ENCODE measurements at places on chromosomes 5 and 9.

DNA sequence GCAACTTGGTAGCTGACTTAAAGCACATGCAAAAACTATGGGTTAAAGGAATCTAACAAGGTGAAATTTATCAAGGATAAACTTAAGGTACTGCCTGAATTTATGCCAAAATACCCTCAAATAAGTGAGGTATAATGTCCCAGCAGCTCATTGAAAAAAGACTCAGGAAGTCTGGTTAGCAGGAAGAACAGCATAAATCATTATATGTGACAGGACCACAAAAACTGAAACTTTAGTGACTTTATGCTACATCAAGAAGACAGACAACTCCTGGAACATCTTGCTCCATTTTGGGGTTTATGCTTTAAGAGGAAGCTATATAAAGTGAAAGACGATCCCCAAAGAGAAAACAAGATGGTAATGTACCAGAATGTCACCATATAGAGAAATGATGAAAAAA is 282.4 kb upstream of the ZNF462 start:
- DNase-seq = no peak

- DNase-seq = no peak
These were observed 409.7 kb upstream of the PIK3R1 start for GRCh38 chr5:67805666-67806348.

DNA sequence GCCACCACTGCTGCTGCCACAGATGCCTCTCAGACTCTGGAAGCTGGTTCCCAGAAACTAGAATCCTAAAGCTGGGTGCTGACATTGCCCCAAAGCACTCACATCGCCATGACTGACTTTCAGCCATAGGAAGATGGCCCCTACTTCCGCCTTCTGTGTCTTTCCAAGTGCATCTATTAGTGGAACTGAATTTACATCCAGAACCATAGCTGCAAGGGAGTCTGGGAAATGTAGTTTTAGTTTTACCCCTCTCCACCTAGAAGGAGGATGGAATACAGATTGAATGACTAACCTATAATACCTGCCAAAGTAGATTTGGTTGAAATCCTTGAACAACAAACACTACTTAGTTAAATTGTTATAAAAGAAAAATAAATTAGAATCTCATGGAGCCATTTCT is 118.8 kb downstream of the RASGRF2 start:
- DNase-seq = no peak

DNA sequence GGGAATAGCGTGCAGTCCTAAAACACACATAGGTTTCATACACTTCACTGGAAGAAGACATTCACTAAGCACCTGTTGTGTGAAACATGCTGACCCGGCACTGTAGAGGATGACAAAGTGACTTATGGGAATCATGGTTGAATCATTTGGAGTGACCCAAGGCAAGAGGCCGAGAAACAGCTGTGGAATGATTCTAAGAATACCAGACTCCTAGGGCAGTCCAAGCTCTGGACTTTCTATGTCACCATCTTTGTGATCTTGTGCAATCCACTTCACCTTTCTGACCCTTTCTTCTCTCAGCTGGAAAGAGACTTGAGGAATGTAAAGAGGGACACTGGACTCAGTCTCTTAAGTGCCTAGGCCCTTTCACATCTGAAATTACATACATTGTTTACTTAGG is 13.1 kb downstream of the MSANTD3 start:
- no peak for DNase-seq

DNA sequence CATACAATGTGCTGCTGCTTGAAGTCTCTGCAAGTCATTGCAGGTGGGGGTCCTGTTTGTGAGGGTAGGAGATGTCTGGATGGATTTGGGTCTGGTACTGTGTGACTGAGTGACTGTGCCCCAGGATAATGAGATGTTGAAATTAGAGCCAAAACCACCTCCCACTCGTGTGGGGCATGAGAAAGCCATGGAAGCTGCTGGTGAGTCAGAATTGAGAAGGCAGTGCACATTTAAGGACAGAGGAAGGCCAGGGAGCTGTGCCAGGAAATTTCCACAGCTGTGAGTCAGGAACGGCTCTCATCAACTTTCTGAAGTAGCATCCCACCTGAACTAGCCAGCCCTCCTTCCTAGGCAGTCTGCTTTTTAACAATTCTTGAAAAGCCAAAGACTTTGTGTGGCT is 229.8 kb downstream of the DRD1 start:
- no peak for DNase-seq

DNA sequence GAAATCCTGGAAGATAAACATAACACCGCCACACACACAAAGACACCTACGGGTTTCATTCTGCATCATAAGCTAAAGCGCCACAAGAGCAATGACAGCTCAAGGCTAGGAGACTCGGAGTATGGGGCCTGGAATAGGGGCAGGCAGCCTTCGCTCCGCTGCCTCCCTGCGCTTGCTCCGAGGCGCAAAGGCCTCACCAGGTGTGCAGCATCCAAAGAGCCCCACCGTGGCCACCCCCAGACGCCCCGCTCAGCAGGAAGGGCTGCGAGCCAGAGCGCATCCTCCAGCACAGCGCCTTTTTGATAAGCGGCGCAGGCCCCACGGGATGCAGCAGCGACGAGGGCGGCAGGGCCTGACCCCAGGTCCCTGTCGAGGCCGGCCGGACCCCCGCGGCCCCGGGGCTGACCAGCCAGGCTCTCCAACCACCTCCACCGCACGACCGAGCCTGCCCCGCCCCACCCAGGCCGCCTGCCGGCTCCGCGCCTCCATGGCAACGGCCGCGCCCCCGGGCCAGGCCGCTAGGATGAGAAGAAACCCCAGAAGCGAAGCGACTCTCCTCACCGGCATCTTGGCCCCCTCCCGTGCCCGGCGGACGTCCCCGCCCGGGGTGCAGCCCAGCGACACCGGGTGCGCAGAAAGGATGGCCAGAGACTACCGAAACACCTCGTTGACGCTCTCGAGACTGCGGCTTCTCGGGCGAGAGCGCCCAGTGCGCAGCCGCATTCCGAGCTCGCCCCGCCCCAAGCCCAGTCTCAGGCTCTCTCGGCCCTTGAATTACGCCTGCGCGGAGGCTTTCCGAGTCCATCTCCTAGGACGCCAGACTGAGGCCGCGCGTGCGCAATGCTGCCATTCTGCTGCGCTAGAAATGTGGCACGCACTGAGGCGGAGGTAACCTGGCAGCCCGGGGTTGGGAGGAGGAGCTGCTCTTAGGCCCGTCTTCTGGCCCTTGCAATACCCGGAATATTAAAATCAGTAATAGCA is at the start of gene KIF3A:
KIF3A (minus strand) TSS at position 694 of the 981 bp plus-strand sequence; CDS start at position 567, 127 bp downstream.
- DNase-seq = peak; percentile 97

DNA sequence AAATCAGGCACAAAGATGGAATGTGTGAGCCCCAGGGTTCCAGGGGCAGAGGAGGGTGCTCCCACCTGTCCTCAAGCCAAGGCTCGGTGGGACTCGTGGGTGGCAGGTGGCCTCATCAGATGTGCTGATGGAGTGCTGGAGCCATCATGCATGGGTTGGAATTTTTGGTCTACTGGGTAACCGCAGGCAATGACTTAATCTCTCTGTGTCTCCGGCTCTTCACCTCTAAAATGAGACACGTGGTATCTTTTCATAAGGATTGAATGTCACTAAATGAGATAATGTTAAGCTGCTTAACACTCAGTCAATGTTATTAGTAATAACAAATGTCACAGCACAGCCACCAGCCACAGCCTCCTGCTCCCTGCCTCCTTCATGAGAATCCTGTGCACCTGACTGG is 245.5 kb downstream of the HSPA4 start:
- no peak for DNase-seq

DNA sequence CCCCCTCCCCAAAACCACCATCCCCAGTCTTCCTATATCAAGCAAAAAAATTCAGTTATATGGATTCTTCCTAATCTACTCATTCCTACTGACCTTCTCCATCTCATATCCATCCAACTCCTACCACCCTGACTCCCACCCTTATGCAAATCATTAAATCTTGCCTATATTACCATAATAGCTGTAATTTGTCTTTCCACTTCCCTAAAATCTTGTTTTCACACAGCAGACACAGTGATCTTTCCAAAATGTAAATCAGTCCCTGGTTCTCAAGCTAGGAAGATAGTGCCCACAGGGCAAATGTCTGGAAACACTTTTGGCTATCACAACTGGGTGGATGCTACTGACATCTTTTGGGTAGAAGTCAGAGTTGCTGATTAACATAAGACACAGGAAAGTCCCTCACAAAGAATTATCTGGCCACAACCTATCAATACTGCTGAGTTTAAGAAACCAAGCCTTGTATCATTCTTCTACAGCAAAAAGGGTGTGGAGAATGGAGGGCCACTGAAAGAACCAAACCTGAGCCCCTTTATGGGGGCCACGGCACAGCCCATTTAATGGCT is 1.4 kb downstream of the SRA1 start:
- no peak for DNase-seq

- DNase-seq = no peak
These were observed 12.6 kb upstream of the EXOC3 start for GRCh38 chr5:430214-430925.

DNA sequence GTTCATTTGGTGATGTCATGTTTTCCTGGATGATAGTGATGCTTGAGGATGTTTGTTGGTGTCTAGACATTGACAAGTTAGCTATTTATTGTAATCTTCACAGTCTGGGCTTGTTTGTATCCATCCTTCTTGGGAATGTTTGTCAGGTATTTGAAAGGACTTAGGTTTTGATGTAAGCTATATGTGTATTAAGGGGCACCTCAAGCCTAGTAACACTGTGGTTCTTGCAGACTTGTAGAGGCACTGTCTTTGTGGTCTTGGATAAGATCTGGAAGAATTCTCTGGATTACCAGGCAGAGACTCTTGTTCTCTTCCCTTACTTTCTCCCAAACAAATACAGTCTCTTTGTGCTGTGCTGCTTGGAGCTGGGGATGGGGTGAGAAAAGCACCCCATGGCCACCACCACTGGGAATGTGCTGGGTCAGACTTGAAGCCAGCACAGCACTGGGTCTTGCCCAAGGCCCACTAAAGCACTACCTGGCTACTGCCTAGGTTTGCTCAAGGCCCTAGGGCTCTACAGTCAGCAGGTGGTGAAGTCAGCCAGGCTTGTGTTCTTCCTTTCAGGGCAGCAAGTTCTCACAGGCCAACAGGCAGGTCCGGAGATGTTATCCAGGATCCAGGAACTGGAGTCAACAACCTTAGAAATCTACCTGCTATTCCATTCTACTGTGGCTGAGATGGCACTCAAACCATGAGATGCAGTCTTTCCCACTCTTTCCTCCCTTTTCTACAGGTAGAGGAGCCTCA is 49.3 kb upstream of the GNA14 start:
- DNase-seq = no peak

DNA sequence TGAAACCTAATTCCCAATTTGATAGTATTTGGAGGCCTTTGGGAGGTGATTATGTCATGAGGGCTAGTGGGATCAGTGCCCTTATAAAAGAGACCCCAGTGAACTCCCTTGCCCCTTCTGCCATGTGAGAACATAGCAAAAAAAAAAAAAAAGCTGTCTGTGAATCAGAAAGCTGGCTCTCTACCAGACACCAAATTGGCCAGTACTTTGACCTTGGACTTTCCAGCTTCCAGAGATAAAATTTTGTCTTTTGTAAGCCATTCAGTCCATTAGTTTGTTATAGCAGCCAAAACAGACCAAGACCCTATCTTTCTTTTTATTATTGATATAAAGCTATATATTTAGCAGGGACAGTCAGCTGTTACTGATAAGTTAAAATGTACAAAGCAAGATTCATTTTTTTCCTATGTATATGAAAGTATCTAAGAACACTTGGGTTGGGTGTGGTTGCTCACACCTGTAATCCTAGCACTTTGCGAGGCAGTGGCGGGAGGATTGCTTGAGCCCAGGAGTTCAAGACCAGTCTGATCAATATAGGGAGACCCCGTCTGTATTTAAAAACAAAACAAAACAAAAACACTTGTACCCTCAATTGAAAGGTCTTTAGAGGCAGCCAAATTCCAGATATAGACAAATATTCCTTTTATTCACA is 8.1 kb upstream of the C5orf24 start:
- no peak for DNase-seq

- no peak for DNase-seq
These were observed 89.9 kb downstream of the NLN start for GRCh38 chr5:65811885-65812284.

DNA sequence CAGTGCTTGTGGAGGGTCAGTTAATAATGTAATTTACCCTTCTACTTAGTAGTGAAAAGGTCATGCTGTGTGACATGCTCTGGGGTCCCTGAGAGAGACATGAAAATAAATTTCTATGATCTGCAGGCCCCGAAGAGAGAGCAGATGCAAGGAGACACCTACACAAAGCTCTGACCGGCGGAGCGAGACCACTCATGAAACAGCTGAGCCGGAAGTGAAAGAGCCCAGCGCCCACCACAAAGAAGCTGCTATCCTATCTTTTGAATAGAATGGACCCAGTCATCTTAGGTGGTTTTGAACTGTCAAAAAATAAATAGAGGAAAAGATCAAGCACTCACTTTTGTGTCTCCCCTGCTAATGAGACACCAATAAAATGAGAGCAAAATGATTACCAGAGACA is 190.0 kb downstream of the MED10 start:
- no peak for DNase-seq

DNA sequence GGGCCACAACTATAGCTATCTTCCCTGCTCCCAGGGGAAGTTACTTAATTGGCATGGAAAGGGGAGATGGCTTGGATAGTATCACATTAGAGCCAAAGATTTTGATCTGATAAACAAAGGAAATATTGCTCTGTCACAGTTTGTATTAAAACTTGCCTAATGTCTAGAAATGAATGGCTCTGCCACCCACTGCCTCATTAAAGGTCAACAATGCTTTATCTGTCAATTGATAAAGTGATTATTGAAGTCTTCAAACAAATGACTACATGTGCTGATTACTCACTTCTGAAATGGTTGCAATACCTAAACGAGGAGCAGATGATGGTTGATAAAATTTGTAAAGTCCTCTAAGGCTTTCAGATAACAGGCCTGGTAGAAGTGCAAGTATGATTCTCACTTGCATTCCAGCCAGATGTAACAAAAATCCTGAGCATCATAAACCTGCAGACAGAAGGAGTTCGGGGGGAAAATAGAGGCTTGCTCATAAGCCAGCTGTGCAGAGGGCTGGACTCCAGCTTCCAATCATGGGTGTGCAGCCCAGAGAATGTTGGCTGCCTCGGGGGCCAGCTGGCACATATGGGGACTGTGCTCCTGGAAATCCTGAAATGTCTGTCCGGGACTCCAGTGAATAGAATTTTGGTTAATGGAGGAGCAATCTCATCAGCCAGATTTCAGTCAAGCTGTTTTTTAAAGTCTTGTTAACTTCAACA is 200.5 kb upstream of the SLC27A6 start:
- no peak for DNase-seq

Measured in activated T-cell treated with anti-CD3 and anti-CD28 coated beads for 24 hours (primary cell).